ENCODE measurements at places on chromosomes 4 and X. TPM values are rescaled to one million over a fixed set of nuclear protein-coding genes. Genes with fewer than 3 reads are reported as not detected.

Gene F8
- total RNA-seq: 6.4 TPM

Gene PRDM5
- total RNA-seq: 18.4 TPM

DNA sequence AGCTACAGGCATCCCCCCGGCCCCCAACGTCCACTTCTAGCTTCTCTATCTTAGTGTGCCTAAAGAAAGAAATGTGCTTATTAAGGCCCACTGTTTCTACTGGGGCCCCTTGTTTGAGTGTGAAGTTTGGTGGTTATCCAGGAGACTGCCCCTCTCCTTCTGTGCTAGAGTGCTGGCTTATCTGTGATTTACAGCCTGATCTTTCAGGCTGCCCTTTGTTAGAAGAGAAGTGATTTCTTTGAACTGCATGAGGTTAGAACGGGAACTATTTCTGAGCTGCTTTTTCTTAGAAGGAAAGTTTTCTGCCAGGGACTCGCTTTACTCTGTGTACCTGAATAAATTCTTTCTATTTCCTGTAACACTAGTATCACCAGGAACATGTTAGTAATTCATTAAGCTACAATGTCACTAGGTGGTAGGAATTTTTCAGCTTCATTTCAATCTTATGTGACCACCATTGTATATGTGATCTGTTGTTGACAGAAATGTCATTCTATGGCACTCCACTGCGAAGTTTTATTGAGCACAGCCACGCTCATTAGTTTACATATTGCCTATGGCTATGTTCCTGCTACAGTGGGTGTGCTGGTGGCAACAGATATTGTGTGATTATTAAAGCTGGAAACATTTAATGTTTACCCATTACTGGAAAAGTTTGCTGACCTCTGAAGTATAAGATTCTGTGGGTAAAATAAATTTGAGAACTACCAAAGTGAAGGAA, 193.8 kb upstream of the CXorf51B start:
- DNase-seq: no peak

Gene NSDHL
- total RNA-seq: 11.7 TPM

DNA sequence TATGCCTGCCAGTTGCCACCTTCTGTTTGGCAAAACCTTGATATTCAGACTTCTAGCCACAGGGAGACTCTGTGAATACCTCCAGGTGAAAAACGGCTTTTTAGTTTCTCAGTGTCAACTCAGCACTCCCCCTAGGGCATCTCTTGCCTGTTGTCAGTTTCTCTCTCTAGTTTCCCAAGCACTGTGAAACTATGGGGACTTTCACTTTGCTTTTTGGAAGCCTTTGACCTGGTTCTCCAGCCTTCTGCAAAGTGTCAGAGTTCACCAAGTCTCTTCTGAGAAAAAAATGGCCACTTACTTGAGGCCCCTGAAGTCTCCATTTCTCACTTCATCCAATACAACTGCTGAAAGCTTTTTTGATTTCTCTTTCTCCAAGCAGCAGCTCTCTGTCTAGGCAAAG, 521.5 kb downstream of the INPP4B start:
- no peak for DNase-seq

Gene RPGR
- 25.0 TPM for total RNA-seq

GRCh38 chrX:106168107-106168506, at the start of gene PWWP3B:
Gene PWWP3B, plus strand, starts transcription at chrX:106168305. Its CDS starts 37,128 bp downstream, at chrX:106205433.
- DNase-seq: no peak

Gene ADH6
- total RNA-seq: 0.36 TPM

- peak; percentile 39 for DNase-seq
Measured at GRCh38 chrX:19579485-19579884, 64.2 kb upstream of the MAP3K15 start.

DNA sequence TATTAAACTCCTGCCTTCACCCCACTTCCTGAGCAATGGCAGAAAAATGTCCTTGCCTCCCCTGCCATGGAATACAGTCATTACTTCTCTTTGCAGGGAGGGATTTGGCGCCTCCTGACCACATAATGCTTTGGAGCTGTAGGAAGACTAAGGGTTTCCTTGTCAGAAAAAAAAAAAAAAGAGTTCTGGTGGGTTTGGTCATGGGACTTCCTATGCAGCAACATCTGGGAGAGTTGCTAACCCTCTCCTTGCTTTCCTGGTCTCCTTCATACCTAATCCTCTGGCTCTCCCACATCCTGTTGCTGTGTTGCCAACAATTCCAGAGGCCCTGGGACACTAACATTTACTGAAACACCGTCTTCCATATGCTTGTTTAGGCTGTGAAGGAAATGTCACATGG, 75.1 kb upstream of the MBNL3 start:
- DNase-seq: no peak

DNA sequence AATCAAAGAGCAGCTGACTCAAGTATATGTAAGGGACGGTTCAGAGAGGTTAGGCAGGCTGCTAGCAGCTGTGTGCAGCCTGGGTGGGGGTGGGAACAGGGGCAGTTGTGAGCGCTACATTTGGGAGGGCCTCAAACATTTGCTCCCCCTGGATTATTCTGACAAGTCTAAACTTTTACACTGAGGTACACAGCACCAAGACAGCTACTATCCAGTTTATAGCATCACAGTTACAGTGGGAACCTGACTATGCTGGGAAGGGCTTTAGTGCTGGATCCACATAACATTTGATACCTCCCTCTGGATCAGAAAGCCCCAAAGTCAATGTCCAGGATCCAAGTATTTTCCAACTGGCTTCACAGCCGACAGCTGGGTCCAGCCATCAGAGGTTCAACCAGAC, 55.8 kb upstream of the GIMD1 start:
- no peak for DNase-seq

GRCh38 chr4:162323919-162324318, 160.1 kb upstream of the FSTL5 start:
- no peak for DNase-seq

DNA sequence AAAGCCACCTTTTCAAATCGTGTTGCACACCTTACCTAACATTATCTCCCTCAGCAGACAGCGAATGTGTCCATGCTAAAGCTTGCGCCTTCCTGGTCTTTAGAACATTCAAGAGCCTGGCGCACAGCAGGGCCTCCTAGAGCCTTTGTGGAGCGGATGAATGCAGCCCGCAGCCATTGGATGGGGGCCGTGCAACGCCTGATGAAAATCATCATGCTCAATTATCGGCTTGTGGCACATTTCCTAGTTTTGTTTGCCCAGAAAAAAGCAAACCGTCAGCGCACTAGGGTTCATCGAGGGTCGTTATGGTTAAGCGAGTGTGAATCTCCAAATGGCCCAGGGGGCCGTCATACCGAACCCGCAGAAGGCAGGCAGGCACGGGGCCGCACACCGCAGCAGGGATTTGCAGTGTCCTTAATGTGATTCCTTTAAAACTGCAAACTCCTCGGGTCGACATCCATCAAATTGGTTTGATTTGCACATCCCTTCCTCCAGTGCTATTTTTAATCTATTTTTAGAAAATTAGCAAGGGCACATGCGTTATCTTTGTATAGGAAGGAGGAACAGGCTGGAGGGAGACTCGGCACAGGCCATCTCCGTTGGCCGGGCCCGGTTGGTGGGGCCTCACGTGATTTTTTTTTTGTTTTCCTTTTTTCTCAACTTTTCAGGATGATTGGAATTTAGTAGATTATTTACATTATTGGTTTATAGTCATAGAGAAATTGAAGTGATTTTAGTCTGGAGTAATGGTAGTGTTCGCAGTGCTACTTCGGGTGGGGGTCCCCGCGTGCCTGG, 53.1 kb downstream of the ABLIM2 start:
- DNase-seq: no peak

- no peak for DNase-seq
Measured at GRCh38 chrX:57367649-57368048, 81.1 kb downstream of the FAAH2 start.

DNA sequence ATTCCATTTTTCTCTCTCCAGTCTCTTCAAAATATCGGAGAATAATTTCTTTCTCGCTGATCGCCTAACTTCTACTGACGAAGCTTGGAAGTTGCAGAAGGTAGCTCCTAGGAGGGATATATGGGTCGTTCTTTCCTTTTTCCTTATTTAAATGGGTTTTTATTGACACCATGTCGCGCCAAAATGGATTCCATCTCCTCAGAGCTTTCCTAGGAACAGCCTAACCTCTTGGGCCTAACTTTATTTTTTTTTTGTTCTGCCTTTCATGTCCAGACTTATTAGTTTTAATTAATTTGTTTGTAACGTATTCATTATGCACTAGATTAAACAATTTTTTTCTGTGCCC, 359.4 kb upstream of the ZCCHC13 start:
- peak; percentile 38 for DNase-seq

- DNase-seq: no peak
Measured at GRCh38 chr4:32562010-32562409, 1841.8 kb downstream of the PCDH7 start.

Gene SPANXN3
- total RNA-seq: not detected

GRCh38 chr4:147769386-147769785, 37.5 kb downstream of the ARHGAP10 start:
- no peak for DNase-seq

GRCh38 chrX:123085311-123085940, 98.7 kb upstream of the GRIA3 start:
- DNase-seq: peak; percentile 10
